Caudate nucleus (tissue), 63 donors: ENCODE measurements at places on chromosomes 5 and 9.

DNA sequence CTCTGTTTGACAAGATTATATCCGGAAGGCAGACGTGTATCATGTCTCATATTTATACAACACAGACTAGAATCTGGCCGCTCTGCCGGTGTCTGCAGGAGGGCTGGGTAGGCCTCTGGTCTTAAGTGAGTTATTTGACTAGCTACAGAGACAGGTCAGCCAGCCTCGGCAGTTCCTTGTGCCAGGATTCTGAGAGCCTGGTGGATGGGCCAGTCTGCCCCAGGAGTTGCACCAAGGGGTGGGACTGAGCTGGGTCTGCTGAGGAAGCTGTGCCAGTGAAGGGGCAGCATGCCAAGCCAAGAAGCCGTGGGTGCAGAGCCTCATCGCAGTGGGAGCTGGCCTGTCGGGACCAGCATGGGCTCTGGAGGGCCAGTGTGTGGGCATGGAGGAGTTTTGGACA lies 7.1 kb downstream of the SNX18 start:
- DNase-seq = no peak

DNA sequence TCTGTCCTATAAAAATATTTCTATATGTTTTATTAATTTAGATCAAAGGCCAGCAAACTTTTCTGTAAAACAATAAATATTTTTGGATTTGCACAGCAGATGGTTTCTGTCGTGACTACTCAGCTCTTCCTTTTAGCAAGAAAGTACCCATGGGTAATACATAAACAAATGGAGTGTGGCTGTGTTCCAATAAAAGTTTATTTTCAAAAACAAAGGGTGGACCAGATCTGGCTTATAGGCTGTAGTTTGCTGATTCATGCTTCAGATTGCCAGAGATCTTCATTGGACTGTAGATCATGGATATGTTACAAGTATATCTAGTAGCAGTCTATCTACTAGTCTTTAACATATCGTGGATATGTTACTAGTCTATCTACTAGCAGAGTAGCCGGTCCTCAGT lies 590.5 kb downstream of the CSNK1G3 start:
- DNase-seq = no peak

- no peak for DNase-seq
Measured at GRCh38 chr5:15596936-15597335, 97.0 kb downstream of the FBXL7 start.

DNA sequence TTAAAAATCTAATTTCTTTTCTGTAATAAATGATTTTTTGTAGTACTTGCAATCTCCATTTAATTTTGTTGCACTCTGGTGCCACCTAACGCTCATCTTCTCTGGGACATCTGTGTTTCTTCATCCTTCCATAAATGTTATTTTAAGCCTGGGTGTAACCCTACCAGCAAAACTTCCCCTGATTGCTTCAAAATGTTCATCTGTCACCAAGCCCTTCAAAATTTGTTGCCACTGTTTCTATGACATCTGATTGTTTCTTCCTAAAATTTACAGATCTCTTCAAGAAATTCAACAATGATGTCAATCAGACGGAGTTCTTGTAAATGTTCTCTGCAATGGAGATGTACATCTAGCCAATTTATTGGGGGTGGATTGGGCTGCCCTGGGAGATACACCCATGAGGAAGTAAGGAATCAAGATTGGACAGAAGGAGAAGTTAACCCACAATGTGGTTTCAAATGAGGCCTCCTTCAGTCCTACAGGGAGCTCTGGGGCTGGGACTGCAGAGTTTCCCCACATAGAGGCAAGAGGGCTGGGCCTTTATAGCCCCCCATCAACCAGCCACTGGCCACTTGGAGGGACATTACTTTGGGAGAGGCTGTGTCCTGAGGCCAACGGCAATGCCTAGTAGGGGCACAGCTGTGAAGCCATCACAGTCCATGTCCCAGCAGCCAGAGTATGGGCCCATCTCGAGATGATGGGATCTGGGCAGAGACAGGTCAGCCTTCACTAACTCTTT lies 23.3 kb downstream of the MCTP1 start:
- no peak for DNase-seq

DNA sequence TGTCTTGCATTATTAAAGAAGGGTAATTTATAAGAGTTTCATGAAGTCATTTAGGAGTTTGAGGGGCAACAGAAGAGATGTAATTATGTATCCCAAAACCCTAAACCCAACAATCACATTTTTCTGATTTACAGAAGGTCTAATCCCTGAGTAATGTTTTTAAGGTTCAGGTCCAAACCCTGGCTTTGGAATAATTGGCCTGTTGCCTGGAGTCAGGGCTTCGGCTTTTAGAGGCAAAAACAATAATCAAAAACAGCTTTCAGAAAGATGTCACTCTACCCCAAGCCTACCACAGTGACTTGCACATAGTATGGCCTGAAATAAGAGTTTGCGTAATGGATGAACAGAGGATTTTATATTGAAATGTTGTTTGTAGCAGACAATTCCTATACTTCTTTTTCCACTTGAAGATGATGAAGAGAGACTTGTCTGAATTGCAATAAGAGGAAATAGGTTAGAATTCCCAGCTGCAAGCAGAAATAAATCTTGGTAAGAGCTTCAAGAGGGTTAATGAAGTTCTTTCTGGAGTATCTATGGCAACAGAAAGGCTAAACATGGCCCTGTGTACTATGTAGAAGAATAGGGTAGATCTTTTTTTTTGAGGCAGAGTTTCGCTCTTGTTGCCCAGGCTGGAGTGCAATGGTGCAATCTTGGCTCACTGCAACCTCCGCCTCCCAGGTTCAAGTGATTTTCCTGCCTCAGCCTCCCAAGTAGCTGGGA lies 152.0 kb downstream of the GPBP1 start:
- no peak for DNase-seq

GRCh38 chr5:9545992-9546851 lies at the start of gene SEMA5A:
Gene SEMA5A (minus strand): TSS chr5:9546075. CDS start chr5:9379946, 166,129 bp downstream.
- DNase-seq = no peak

GRCh38 chr5:77374686-77375085 lies 117.4 kb downstream of the WDR41 start:
- no peak for DNase-seq
